ENCODE measurements at places on chromosomes 5 and 9. TPM values are rescaled to one million over a fixed set of nuclear protein-coding genes. Genes with fewer than 3 reads are reported as not detected.
A peak's percentile ranks its signal among the peaks of the same experiment; 100 is the strongest.

Gene CER1
- not detected for total RNA-seq

Gene SLC45A2
- not detected for total RNA-seq

Gene NTRK2
- 2.9 TPM for total RNA-seq

Gene TMEM141
- 37.2 TPM for total RNA-seq

Gene PITX1
- 1.1 TPM for total RNA-seq

Gene LHX6
- not detected for total RNA-seq

DNA sequence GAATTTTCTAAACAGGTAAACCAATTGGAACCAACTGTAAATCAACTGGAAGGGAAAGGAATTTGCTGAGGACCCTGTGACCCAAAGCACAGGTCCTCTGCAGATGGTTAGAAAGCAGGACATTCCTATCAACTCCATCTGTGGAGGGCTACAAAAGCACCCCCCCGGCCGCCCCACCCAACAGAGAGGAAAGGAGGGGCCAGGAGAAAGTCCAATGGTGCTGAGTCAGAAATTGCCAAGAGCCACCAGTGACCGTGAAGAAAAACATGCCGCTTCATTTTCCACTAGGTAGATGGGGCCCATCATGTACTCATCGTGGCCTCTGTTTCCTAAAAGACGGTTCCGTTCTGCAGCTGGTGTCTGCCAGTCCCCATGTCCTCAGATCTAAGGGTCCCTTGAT, 66.3 kb downstream of the RAPGEF1 start:
- H3K4me3 ChIP-seq, result peak overlapping the region; percentile 6
- DNase-seq, result no peak
- H3K4me1 ChIP-seq, result peaks cover 99% of the 10 kb centered on the region
- H3K27me3 ChIP-seq, result no peaks in the 10 kb centered on the region
- peak overlapping the region; percentile 67 for H3K27ac ChIP-seq

DNA sequence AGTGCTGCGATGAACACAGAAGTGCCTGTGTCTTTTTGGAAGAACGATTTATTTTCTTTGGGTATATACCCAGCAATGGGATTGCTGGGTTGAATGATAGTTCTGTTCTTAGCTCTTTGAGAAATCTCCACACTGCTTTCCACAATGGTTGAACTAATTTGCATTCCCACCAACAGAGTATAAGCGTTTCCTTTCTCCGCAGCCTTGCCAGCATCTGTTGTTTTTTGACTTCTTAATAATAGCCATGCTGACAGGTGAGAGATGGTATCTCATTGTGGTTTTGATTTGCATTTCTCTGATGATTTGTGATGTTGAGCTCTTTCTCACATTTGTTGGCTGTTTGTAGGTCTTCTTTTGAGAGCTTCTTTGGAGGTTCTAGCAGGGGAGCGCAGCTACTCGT, 134.6 kb downstream of the TENT4A start:
- no peaks in the 10 kb centered on the region for H3K36me3 ChIP-seq
- no peak overlapping the region for H3K4me3 ChIP-seq
- H3K4me1 ChIP-seq, result peaks cover 5% of the 10 kb centered on the region
- H3K27ac ChIP-seq, result no peak overlapping the region
- DNase-seq, result no peak

DNA sequence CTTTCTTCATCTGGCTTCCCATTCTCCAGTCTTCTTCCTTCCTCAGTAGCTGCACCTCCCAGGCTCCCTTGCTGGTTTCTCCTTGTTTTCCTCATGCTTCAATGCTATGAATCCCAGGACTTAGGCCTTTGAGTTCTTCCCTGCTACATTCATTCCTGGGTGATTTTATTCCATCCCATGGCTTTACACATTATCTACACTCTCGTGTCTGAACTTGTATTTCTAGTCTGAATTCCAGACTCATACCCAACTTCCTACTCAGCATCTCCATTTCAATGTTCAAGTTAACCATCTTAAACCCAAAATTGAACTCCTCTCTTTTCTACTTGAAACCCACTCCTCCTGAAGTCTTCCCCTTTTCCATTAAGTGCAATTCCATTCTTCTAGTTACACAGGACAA, 20.0 kb downstream of the SLC24A2 start:
- DNase-seq, result no peak
- H3K27me3 ChIP-seq, result no peaks in the 10 kb centered on the region
- H3K4me1 ChIP-seq, result no peaks in the 10 kb centered on the region
- H3K27ac ChIP-seq, result no peak overlapping the region
- H3K36me3 ChIP-seq, result no peaks in the 10 kb centered on the region

- no peaks in the 10 kb centered on the region for H3K36me3 ChIP-seq
- peaks cover 54% of the 10 kb centered on the region for H3K4me1 ChIP-seq
- peak overlapping the region; percentile 55 for H3K27ac ChIP-seq
- no peak for DNase-seq
These were observed 65.2 kb downstream of the TRIO start for GRCh38 chr5:14208071-14209021.

DNA sequence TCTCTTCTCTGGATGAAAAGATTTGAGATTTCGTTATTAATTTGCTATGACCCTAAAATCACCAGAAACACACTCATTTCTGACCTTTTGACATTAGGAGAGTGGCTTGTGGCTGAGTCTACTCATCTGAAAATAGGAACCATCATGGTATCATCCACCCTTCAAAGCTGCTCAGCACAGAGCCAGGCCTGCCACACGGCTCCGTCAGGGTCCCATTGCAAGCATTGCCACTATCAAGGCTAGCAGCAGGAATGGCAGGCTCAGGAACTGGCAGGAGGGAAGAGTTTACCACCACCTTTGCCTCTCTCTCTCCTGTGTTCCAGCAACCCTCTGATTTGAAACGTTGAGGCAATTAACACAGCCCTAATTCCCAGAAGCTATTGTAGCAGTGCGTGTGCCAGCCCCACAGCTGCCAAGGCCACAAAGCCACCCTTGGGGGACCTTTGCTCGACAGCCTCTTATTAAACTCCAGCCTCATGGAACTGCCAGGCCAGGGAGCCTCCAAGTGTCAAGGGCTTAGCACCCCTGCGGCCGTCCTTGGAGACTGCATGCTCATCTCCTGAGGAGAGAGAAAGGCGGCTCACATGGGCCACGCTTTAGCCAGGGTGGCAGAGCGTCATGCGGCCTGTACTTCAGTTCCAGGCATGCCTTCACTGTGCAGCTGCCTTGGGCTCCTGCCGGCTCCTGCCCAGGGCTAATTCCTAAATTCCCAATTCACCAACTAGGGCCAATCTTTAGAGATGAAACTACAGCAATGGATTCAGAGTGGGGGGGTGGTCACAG, 145.9 kb downstream of the ROR2 start:
- H3K36me3 ChIP-seq, result no peaks in the 10 kb centered on the region
- peaks cover 5% of the 10 kb centered on the region for H3K27me3 ChIP-seq
- no peak overlapping the region for H3K4me3 ChIP-seq
- H3K27ac ChIP-seq, result no peak overlapping the region
- peaks cover 17% of the 10 kb centered on the region for H3K4me1 ChIP-seq

DNA sequence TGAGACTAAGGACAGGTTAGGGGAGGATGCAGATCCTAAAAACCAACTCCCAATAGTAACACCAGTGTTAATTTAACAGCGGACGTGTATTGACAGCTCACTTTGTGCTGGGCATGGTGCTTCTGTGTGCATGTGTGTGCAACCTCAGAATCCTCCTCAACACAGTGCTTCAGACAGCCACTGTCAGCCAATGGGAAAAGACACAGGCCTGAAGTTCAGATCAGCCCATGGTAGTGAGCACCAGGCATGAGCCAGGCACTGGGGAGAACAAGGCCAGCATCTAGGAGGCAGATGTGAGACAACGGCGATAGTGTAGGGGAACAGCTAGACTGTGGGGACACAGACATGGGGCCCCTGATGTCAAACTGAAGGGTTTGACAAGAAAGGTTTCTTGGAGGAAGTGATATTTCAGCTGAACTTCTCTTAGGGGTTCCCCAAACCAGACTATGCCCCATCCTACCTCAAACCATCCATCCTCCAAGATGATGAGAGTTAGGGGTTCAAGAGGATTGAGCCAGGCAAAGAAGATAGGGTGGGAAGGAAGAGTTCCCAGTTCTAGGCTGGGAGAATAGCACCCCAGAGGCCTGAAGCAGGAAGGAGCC, 71.5 kb upstream of the PSD2 start:
- H3K36me3 ChIP-seq, result no peaks in the 10 kb centered on the region
- no peak for DNase-seq
- H3K27ac ChIP-seq, result no peak overlapping the region
- H3K4me1 ChIP-seq, result no peaks in the 10 kb centered on the region

DNA sequence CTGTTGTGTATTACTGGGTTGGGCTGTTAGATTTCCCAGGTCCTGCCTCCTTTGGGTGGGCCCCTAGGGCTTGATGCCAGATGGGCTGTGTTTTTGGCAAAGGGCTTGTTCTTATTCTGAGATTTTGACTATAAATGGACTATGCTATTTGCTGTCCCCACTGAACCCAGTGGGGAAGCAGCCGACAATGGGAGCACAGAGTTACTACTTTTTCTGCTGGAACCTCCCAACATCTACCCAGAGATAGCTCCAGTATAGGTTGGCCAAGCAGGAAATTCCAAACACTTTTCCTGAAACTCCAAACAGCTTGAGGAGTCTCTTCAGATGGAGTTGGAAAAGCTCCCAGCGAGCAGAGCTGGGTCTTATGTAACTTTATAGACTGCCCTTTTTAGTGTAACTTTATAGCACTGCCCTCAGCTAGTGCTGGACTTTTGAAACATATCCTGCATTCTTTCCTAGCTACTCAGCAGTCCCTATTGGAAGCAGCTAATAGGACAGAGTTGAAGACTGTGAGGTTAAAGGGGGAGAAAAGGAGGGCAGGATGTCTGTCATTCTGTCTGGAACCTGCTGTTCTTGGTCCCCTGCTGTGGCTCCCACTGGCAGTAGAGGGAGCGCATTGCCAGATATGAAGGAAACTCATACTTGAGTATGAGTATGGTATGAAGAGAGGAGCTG, 21.0 kb downstream of the RUSC2 start:
- no peak overlapping the region for H3K27ac ChIP-seq
- DNase-seq, result no peak
- peaks cover 2% of the 10 kb centered on the region for H3K27me3 ChIP-seq
- H3K4me3 ChIP-seq, result no peak overlapping the region
- no peaks in the 10 kb centered on the region for H3K36me3 ChIP-seq
